Panc1 (cell line): ENCODE measurements at places on chromosomes 6 and 20. TPM values are rescaled to one million over a fixed set of nuclear protein-coding genes. Genes with fewer than 3 reads are reported as not detected.

DNA sequence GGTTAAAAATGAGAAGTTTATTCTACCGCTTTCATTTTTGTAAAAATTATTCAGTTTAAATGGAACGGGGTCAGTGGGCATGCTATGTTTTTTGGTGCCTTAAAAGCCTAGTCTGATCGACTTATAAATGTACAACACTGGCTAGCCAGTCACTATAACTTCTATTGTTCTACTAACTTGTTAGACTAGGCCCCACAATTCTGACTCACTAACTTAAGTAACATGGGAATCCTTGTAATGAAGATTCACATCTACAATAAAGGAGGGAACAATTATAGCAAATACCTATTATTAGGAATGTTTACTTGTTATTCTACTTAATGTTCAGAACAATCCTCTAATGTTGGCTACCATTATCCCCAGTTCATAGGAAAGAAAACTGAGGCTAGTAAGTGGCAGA, 28.5 kb downstream of the REPS1 start:
- DNase-seq: no peak

GRCh38 chr6:114740547-114740946, 397.7 kb upstream of the HS3ST5 start:
- DNase-seq: no peak

- DNase-seq: no peak
Measured at GRCh38 chr6:116115781-116116180, 10.2 kb downstream of the COL10A1 start.

GRCh38 chr6:137237413-137238170, 18.4 kb upstream of the IFNGR1 start:
- no peak for DNase-seq

The TMEM200A gene
- total RNA-seq: 0.10 TPM

- no peak for DNase-seq
Measured at GRCh38 chr20:13775867-13776266, 8.9 kb downstream of the ESF1 start.

DNA sequence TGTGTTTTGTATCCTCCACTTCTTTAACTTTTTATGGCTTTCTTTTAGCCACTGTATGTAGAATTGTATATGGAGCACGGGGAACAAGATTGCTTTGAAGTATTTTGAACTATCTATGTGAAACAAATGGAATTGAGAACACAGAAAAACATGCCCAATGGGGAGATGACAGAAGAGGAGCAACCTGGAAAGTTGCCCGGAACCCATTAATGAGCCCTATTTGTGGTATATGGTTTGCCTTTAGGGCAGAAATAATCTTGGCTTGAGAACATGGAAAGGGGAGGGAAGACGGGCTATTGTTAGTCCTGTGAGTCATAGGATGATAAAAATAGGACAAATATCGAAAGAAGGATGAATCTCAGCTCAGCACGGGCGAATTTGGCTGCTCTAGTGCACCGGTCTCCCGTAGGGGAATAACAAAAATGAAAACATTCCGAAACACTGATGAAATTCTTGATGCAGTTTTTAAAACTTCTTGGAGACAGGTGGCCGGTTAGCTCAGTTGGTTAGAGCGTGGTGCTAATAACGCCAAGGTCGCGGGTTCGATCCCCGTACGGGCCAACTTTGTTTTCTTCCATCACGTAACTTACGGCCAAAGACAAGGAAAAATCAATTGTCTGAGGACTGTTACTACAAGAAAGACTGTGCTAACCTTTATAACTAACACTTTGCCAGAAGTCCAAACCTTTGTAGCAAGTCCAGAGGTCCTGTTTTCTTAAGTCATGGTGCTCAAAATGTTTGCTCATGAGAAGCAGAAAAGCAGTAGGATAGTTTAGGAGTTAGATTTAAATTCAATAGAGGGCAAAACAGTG, 15.7 kb downstream of the HMGN4 start:
- DNase-seq: peak; percentile 97

- DNase-seq: no peak
Measured at GRCh38 chr6:132390017-132390416, 11.3 kb downstream of the MOXD1 start.

DNA sequence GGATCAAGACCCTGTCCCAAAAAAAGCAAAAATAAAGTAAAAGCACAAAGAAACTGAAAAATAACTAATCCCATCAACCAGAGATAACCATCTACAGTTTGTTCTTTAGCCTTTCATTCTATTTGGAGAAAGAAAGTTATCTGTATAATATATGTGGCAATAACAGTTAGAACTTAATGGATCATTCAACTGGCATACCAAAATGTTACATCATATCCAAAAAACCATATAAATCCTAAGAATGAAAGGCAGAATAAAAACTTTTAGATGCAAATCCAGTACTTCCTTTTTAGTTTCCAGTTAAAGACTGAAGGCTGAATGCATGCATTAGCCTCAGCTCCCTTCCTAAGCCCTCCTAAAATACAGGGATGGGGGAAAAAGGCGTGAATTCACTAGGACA, 25.2 kb downstream of the ILRUN start:
- DNase-seq: no peak

The TCP11 gene
- not detected for total RNA-seq

The SYNDIG1 gene
- total RNA-seq: not detected

- no peak for DNase-seq
Measured at GRCh38 chr20:52096117-52096516, 95.5 kb downstream of the ZFP64 start.

The JPH2 gene
- total RNA-seq: 0.49 TPM

The LY6G6D gene
- total RNA-seq: not detected

DNA sequence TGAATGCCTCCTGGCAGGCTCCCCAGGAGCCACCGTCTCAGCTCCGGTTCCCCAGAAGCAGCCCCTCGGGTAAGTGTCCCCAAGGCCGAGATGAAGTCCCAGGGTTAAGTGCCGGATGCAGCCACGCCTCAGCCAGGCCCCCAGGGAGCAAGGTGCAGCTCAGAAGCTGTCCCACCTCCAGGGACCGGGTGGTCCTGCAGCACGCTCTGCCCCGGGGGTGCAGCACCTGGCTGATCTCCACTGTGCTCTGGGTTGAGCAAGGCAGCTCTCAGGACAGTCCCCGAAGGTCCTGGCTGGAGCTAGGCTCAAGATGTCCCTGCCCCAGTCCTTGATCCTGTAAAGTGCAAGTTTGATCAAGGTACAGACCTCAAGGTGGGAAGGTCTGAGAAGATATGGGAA, 15.1 kb upstream of the NTSR1 start:
- DNase-seq: no peak

The LINC00237 gene
- not detected for total RNA-seq

DNA sequence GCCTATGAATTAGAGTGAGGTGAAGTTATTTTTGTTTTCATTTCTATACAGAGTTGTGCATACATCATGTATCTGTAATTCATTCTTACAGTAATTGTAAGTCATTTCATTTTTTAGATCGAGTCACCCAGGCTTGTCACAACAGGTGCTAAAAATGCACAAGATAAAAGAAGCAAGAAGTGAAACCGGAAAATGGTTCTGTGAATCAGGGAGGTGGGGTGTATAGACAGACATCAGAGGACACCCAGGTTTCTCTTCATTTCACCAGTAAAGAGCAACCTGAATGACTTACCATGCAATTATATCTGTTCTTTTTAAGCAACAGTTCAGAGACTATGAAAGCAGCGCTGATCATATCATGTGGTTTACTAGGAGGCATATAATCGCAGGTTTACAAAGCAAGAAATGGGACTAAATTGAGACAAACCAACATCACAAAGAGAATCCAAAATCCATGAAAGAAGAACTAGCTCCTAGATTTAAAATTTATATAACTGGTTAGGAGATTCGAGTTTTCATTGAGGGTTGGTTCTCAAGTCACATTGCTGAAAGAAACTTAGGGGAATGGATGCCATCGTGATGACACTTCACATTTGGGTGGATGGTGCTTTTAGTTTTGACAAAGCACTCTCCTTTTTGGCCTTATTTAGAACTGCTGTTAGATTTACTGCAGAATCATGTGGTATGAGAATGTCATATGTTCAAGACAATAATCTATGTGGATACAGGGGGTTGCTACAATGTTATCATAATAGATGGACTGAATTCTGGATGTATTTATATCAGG, 27.9 kb upstream of the TBC1D7 start:
- no peak for DNase-seq

DNA sequence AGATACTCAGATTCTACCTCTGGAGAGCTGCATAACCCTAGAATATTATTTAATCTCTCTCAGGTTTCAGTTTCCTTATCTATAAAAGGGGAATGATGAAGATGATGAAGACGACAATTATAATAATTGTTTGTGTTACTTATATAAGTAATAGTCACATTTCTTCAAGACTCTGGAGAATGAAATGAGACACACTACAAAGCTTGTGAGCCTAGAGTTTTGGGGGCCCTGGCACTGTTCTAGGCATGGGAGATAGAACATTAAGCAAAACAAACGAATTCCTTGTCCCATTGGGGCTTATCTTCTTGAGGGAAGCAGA, 5.4 kb upstream of the ZNF217 start:
- DNase-seq: no peak

The BMP7 gene
- total RNA-seq: 11.5 TPM

DNA sequence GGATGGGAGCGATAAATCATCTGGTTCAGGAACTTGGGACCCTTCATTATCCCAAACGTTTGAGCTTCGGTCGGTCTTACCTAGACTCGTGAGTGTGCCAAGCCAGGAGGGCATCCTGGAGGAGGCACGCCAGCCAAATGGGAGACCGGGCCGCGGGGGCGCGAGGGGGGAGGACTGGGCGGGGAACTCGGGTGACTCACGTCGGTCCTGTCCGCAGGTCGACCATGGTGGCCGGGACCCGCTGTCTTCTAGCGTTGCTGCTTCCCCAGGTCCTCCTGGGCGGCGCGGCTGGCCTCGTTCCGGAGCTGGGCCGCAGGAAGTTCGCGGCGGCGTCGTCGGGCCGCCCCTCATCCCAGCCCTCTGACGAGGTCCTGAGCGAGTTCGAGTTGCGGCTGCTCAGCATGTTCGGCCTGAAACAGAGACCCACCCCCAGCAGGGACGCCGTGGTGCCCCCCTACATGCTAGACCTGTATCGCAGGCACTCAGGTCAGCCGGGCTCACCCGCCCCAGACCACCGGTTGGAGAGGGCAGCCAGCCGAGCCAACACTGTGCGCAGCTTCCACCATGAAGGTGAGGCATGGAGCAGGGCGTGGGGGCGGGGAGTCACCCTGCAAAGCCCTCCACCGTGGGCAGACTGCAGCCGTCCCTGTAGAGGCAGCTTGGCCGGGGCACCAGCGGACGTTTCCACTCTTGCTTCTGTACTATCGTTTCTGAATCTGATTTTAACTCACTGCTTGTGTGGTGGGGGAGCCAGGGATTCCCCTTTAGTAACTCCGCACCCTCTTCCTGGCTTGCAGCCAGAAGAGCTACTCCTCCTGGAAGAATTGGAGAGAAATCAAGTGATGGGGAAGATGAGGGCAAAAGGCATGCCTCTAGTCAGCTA, 2.7 kb downstream of the BMP2 start:
- no peak for DNase-seq

The ADGRG6 gene
- 259 TPM for total RNA-seq

DNA sequence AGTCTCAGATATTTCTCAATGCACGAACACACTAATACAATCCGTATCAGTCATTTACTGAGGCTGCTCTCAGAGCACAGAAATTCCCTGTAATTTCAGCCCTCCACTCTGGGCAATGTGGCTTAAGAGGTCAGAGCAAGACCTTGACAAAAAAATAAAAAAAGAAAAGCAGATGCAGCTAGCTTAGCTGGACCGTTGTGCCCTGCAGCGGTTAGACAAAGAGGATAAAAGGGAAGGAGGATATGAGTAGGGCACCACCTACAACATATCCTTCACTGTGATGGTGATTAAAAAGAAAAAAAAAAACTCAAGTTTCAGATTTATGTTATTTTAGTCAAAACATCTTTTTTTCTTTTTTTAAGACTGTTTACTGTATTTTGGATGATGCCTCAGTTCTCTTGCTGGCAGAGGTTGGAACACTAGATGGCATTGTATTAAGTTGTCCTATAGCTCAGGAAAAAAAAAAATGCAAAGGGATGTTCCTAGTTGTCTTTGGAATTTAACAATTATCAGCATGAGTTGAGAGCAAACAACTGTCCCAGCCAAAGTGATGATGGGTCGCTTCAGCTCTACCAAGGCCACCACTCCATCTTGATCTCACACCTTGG, 59.9 kb downstream of the ANKEF1 start:
- DNase-seq: no peak

- no peak for DNase-seq
Measured at GRCh38 chr6:143970456-143971218, 37.4 kb downstream of the PLAGL1 start.
